Activated T-helper 1 cell treated with Interleukin-2 at 50 U/mL for 16 hours (primary cell): ENCODE measurements at places on chromosomes 3 and 15.

- no peak for DNase-seq
Observed at GRCh38 chr3:152155246-152156020, 113.3 kb upstream of the MBNL1 start.

- DNase-seq: no peak
Observed at GRCh38 chr3:170309046-170309445, 48.5 kb upstream of the SKIL start.

- DNase-seq: no peak
Observed at GRCh38 chr3:56928379-56929068, 126.8 kb upstream of the ARHGEF3 start.

GRCh38 chr3:69425249-69425648 is 39.4 kb upstream of the FRMD4B start:
- DNase-seq: no peak

DNA sequence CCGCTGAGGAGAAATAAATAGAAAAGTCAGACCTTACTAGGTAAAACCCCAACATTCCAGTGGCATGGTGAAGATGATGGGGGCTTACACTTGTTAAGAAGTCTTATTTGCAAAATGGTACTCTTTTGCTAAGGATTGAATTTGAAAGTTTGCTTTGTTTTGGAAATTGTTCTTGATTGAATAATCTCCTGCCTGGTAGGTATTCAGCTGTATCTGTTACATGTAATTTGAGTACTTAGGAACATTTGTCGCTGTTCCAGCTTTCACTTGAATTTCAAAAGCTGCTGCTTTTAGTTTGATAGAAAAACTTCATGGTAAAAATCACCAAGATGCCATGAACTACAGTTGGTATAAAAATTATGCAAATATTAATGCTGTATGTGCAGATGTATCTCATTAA is 44.6 kb downstream of the TFG start:
- DNase-seq: no peak

- DNase-seq: peak; percentile 46
Observed at GRCh38 chr15:59528961-59529402, 82.6 kb upstream of the GCNT3 start.

- no peak for DNase-seq
Observed at GRCh38 chr3:194779729-194780224, 94.1 kb downstream of the FAM43A start.

DNA sequence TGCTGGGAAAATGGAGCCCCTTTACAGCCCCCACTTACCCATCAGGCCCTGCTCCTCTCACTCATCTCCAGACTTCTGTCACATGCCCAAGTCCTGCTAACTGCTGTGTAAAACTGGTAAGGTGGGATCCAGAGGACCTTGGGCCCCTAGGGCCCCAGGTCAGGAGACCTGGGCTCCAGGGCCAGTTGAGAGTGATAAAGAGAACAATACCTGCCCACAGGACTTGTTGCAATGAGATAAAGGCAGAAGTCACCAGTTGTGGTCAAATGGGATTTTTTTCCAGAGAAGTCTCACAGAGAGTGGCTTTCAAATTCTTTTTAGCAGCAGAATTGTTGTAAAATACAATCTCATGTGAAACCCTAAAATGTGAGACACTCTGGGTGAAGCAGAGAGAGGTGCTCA is 753 bp downstream of the FURIN start:
- no peak for DNase-seq

DNA sequence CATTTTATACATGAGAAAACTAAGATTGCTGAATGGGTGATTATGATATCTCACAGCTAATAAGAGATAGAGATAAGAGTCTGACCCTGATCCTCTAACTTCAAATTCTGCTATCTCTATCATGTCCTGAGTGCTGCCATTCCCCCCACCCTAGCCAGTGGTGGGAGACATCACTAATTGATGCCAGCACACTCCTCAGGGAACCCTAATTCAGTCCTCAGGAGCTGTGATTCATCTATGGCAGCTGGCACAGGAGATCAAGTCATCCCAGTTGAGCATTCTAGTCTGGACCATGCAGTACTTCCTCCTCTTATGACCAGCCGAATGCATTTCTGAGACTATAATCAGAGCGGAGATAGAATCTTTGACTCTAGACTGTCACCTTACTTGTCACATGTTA is 71.9 kb downstream of the SYNM start:
- DNase-seq: no peak

DNA sequence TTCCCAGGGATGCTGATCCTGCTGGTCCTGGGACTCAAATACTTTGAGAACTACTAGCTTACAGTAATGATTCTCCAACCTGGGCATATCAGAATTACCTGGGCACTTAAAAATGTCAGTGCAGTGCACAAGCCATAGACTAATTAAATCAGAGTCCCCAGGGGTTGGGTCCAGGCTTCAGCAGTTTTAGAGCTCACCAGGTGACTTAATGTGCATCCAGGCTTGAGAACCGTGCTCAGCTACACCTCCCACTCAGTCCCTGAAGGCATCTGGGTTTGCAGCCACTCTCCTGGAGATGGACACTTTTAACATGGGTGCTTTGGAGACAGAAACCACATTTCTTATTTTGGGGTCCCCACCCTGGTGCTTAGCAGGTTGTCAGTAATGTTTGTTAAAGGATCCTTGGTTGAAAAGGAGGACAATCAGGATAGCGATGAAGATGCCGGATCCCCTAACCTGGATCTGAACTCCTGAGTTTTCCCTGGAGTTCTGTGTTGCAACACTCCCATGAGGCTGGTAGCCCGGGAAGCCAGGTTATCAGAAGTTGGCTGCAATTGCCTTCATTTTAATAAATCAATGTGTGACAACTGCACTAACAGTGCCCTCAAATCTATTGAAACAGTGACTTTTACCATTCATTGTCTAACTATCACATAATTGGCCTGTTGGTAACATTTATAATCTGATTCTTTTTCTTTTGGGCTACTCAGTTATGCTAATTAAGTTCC is 48.1 kb downstream of the BFSP2 start:
- DNase-seq: no peak

GRCh38 chr15:26721232-26721967 is 51.5 kb downstream of the GABRB3 start:
- DNase-seq: no peak

DNA sequence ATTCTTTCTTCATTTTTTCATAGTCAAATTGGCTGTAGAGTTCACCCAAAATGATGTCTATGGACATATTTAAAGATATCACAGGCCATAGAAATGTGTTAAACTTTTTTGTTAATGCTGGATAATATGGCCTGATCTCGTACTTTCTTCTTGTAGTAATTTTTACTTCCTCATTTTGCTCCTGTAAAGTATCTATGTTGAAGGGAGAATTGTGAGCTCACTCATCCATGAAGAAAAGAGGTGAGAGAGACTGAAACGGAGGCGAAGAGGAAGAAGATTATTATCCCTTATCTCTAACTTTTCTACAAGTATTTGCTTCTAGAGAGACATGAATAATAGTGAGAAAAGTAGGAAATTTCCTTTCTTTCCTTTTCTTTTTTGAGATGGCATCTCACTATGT is 613.8 kb upstream of the TBL1XR1 start:
- no peak for DNase-seq

GRCh38 chr3:107598926-107599771 is 76.4 kb downstream of the BBX start:
- DNase-seq: peak; percentile 15

- DNase-seq: no peak
Observed at GRCh38 chr3:108182339-108182738, 39.9 kb downstream of the IFT57 start.

GRCh38 chr3:191476066-191476772 is 15.3 kb downstream of the PYDC2 start:
- DNase-seq: no peak

DNA sequence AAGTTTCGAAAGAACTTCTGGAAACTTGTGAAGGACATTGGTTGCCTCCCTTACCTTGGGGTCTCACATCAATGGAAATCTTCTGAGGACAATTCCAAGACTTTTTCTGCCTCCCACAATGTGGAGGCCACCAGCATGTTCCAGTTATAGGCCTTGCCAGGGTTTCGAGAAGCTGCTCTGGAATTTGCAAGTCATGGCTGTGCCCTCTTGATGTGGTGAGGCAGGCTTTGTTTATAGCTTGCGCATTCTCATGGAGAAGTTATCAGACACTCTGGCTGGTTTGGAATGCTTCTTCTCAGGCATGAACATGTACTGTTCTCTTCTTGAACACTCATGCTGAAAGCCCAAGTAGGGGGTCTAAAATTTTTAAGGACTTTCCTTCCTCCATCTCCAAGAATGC is 4.1 kb downstream of the CXCR6 start:
- no peak for DNase-seq

GRCh38 chr3:94356581-94356980 is 293.7 kb downstream of the NSUN3 start:
- no peak for DNase-seq

- DNase-seq: no peak
Observed at GRCh38 chr3:29004885-29005599, 275.8 kb upstream of the RBMS3 start.

DNA sequence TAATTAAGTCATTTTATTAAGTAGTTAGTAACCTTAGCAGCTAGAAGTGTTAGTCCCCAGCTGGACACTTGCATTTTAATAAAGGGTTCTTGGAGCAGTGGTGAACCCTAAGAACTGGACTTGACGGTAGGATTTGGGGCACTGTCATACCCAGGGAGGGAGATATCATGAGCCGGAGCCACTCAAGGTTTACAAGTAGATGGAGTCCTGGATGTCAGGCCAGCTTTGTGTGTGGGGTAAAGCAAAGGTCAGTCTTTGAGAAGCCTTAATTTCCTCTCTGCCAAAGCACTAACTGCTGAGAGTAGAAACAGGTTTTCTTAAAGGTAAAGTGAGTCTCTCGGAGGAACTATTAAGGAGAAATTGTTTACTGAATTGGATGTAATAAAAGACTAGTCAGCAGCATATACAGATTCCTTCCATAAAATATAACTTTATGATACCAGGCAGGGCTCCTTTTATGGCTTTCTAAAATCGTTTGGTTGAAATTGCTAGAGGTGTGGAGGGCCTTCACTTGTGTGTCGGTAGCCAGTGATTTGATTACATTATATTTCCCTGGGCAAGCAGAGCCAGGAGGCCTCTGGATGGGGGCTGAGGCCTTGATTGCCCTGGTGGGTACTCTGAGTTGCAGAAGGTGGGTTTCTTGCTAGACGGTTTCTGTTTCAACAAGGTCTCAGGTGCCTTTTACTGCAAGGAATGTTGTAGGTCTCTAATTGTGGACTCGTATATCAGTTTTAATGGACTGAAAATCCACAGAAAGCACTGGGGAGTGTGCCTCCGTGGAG is 23.1 kb downstream of the SQOR start:
- DNase-seq: no peak
